ENCODE measurements at places on chromosomes 2 and 18.
A peak's percentile ranks its signal among the peaks of the same experiment; 100 is the strongest.

- no peak overlapping the region for H3K4me3 ChIP-seq
- no peak for DNase-seq
- H3K36me3 ChIP-seq = no peaks in the 10 kb centered on the region
- H3K27me3 ChIP-seq = no peaks in the 10 kb centered on the region
- H3K27ac ChIP-seq = no peak overlapping the region
Observed at GRCh38 chr2:38960609-38961320, 71.1 kb downstream of the ARHGEF33 start.

GRCh38 chr2:16645088-16645487 is 20.5 kb downstream of the CYRIA start:
- H3K4me1 ChIP-seq = no peaks in the 10 kb centered on the region
- no peak for DNase-seq
- no peaks in the 10 kb centered on the region for H3K36me3 ChIP-seq
- no peak overlapping the region for H3K4me3 ChIP-seq

DNA sequence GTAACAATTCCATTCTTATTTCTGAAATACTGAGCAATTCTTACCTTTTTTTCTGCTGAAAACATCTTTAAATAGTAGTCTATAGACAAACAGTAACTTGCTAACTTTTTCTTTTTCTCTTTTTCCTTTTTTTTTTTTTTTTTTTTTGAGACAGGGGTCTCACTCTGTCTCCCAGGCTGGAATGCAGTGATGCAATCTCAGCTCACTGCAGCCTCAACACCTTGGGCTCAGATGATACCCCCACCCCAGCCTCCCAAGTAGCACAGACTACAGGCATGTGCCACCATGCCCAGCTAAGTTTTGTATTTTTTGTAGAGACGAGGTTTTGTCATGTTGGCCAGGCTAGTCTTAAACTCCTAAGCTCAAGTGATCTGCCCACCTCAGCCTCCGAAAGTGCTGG is 42.2 kb downstream of the MFSD6 start:
- H3K4me3 ChIP-seq = no peak overlapping the region
- no peak for DNase-seq
- no peaks in the 10 kb centered on the region for H3K27me3 ChIP-seq
- no peaks in the 10 kb centered on the region for H3K4me1 ChIP-seq
- no peak overlapping the region for H3K27ac ChIP-seq
- no peaks in the 10 kb centered on the region for H3K36me3 ChIP-seq

- H3K27me3 ChIP-seq = no peaks in the 10 kb centered on the region
- H3K27ac ChIP-seq = no peak overlapping the region
- no peak for DNase-seq
- H3K4me1 ChIP-seq = no peaks in the 10 kb centered on the region
- H3K4me3 ChIP-seq = no peak overlapping the region
Observed at GRCh38 chr2:73564986-73565385, 77.2 kb downstream of the NAT8 start.

- no peaks in the 10 kb centered on the region for H3K36me3 ChIP-seq
- no peaks in the 10 kb centered on the region for H3K27me3 ChIP-seq
- H3K4me3 ChIP-seq = no peak overlapping the region
- DNase-seq = no peak
- no peaks in the 10 kb centered on the region for H3K4me1 ChIP-seq
- no peak overlapping the region for H3K27ac ChIP-seq
Observed at GRCh38 chr2:58701688-58702301, 460.7 kb upstream of the FANCL start.

- H3K4me3 ChIP-seq = peak overlapping the region; percentile 93
- no peak for DNase-seq
- no peaks in the 10 kb centered on the region for H3K27me3 ChIP-seq
Observed at GRCh38 chr2:42169874-42170521, 845 bp downstream of the EML4 start.

GRCh38 chr2:125745514-125745913 is 910.4 kb upstream of the GYPC start:
- no peak overlapping the region for H3K4me3 ChIP-seq
- no peak for DNase-seq
- H3K27ac ChIP-seq = no peak overlapping the region
- no peaks in the 10 kb centered on the region for H3K27me3 ChIP-seq

DNA sequence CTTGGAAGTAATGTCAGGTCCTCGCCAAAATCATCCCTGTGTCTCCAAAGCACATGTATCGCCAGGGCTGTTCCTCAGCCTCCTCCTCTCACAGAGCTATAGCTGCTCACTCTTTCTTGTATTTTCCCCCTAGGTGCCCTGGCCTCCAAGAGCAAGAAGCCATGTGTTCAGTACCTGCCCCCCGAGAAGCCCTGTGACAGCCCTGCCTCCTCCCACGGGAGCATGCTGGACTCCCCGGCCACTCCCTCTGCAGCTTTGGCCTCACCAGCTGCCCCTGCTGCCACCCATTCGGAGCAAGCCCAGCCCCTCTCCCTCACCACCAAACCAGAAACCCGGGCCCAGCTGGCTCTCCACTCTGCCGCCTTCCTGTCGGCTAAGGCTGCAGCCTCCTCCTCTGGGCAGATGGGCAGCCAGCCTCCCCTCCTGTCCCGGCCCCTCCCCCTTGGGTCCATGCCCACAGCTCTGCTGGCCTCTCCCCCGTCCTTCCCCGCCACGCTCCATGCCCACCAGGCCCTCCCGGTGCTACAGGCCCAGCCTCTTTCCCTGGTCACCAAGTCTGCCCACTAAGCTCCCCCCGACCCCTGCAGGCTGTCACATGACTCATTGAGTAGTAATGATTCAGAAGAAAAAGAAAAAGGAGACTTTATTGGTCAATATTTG is 18.8 kb downstream of the TGOLN2 start:
- DNase-seq = no peak
- no peaks in the 10 kb centered on the region for H3K27me3 ChIP-seq
- H3K36me3 ChIP-seq = no peaks in the 10 kb centered on the region
- peak overlapping the region; percentile 35 for H3K27ac ChIP-seq
- H3K4me1 ChIP-seq = no peaks in the 10 kb centered on the region

DNA sequence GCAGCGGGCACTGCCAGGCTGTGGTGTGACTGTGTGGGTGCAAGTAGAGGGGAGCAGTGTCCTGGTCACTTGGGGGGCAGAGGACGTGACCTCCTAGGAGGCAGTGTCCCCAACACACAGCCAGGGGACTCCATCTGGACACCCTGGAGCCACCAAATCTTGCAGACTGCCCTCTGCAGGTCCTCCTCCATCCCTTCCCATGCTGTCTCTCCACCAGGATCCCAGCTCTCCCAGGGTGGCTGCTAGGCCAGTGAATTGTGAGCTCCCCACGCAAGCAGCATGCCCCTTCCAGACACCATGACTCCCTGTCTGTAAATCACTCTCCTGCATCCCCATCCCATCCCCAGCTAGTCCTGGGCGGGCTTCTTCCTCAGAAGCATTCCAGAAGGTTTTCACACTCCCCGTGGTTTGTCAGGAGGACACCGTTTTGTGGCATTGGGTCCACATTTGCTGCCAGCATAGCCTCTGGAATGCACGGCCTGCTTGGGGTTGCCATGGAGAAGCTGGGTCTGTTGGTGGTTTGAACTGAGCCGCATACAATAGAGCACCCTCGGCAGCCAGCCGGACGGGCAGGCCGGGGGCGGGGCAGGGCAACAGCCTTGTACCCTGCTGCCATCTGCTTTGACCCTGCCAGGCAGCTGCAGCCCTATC is 210.7 kb downstream of the KLHL29 start:
- no peak overlapping the region for H3K4me3 ChIP-seq
- peaks cover 27% of the 10 kb centered on the region for H3K4me1 ChIP-seq
- no peaks in the 10 kb centered on the region for H3K36me3 ChIP-seq
- DNase-seq = no peak

DNA sequence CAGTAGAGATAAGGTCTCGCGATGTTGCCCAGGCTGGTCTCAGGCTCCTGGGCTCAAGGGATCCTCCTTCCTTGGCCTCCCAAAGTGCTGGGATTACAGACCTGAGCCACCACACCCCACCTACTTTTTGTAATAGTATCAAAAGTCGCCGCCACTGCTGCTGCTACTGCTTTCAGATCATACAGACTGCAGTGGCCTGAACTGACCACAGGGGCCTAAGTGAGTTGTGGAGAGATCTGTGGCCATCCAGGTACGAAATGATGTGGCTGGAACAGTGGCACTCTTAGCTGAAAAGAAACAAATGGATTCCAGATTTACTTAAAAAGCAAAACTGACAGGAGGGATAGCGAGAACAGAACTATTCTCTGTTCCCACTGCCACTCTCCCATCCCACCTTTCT is 32.9 kb upstream of the POMC start:
- peaks cover 29% of the 10 kb centered on the region for H3K4me1 ChIP-seq
- no peak for DNase-seq
- no peak overlapping the region for H3K27ac ChIP-seq
- H3K27me3 ChIP-seq = no peaks in the 10 kb centered on the region
- no peak overlapping the region for H3K4me3 ChIP-seq

DNA sequence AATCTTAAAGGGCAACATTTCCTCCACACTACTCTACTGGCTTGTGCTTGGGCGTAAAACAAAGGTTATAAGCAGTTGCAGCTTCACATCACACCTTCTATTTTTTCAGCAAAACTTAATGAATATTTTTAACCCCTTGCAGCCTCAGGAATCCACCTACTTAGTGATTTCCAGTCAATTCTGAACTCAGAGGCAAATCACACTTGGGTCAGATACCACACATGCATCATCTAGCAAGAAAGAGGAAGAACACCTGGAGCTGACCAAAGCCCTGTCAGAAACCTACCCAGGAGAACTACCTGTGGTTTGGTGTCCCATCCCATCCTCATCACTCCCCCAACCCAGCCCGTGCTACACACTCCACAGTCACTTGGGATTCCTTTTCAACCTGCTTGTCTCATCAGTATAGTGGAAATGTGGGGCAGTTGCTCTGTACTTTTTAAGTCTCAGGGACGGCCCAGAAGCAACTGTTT is 25.5 kb downstream of the PIAS2 start:
- H3K36me3 ChIP-seq = no peaks in the 10 kb centered on the region
- no peak overlapping the region for H3K27ac ChIP-seq
- H3K4me1 ChIP-seq = no peaks in the 10 kb centered on the region
- H3K27me3 ChIP-seq = no peaks in the 10 kb centered on the region

GRCh38 chr2:51290725-51291124 is 258.8 kb upstream of the NRXN1 start:
- H3K27me3 ChIP-seq = no peaks in the 10 kb centered on the region
- H3K4me3 ChIP-seq = no peak overlapping the region
- no peak for DNase-seq
- H3K4me1 ChIP-seq = no peaks in the 10 kb centered on the region

GRCh38 chr18:55012008-55012407 is 52.7 kb upstream of the CCDC68 start:
- no peak overlapping the region for H3K27ac ChIP-seq
- no peak for DNase-seq
- no peaks in the 10 kb centered on the region for H3K36me3 ChIP-seq
- H3K27me3 ChIP-seq = no peaks in the 10 kb centered on the region

GRCh38 chr2:145595296-145595695 is 1075.4 kb upstream of the ZEB2 start:
- no peak for DNase-seq
- H3K27ac ChIP-seq = no peak overlapping the region
- H3K4me1 ChIP-seq = no peaks in the 10 kb centered on the region
- H3K36me3 ChIP-seq = no peaks in the 10 kb centered on the region

- DNase-seq = no peak
- H3K27ac ChIP-seq = peak overlapping the region; percentile 23
- H3K36me3 ChIP-seq = no peaks in the 10 kb centered on the region
- H3K27me3 ChIP-seq = no peaks in the 10 kb centered on the region
Observed at GRCh38 chr2:168583064-168583709, 127.1 kb downstream of the CERS6 start.

- H3K27me3 ChIP-seq = no peaks in the 10 kb centered on the region
- H3K4me3 ChIP-seq = no peak overlapping the region
- no peak overlapping the region for H3K27ac ChIP-seq
Observed at GRCh38 chr2:64941143-64941542, 48.1 kb upstream of the SLC1A4 start.

- H3K36me3 ChIP-seq = no peaks in the 10 kb centered on the region
- H3K27me3 ChIP-seq = no peaks in the 10 kb centered on the region
Observed at GRCh38 chr2:229612384-229612971, 101.9 kb downstream of the DNER start.

GRCh38 chr2:109143214-109144187 is 14.5 kb downstream of the SH3RF3 start:
- H3K4me1 ChIP-seq = no peaks in the 10 kb centered on the region
- no peaks in the 10 kb centered on the region for H3K27me3 ChIP-seq
- H3K36me3 ChIP-seq = no peaks in the 10 kb centered on the region
- H3K4me3 ChIP-seq = no peak overlapping the region
- DNase-seq = no peak

GRCh38 chr2:24749069-24749691 is 44.0 kb downstream of the PTRHD1 start:
- H3K27ac ChIP-seq = no peak overlapping the region
- no peak for DNase-seq
- H3K27me3 ChIP-seq = no peaks in the 10 kb centered on the region
- no peaks in the 10 kb centered on the region for H3K36me3 ChIP-seq
- no peak overlapping the region for H3K4me3 ChIP-seq

DNA sequence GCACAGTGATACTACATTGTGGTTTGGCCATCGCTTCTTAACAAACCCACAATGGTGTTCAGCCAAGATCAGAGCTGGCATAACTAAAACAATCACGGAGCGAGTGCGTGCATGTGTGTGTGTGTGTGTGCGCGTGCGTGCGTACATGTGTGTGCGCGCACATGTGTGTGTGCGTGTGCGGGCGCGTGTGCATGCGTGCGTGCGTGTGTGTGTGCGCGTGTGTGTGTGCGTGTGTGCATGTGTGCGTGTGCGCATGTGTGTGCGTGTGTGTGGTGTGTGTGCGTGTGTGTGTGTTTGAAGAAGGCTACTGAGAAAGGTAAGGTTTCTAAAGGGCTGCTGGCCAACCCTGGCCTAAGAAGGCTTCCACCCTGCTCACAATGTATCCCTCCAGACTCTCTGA is 582.4 kb downstream of the CMPK2 start:
- no peaks in the 10 kb centered on the region for H3K27me3 ChIP-seq
- no peaks in the 10 kb centered on the region for H3K36me3 ChIP-seq
- H3K27ac ChIP-seq = no peak overlapping the region

- no peak overlapping the region for H3K4me3 ChIP-seq
- no peaks in the 10 kb centered on the region for H3K4me1 ChIP-seq
- no peak overlapping the region for H3K27ac ChIP-seq
Observed at GRCh38 chr18:47209171-47209570, 33.0 kb upstream of the IER3IP1 start.

DNA sequence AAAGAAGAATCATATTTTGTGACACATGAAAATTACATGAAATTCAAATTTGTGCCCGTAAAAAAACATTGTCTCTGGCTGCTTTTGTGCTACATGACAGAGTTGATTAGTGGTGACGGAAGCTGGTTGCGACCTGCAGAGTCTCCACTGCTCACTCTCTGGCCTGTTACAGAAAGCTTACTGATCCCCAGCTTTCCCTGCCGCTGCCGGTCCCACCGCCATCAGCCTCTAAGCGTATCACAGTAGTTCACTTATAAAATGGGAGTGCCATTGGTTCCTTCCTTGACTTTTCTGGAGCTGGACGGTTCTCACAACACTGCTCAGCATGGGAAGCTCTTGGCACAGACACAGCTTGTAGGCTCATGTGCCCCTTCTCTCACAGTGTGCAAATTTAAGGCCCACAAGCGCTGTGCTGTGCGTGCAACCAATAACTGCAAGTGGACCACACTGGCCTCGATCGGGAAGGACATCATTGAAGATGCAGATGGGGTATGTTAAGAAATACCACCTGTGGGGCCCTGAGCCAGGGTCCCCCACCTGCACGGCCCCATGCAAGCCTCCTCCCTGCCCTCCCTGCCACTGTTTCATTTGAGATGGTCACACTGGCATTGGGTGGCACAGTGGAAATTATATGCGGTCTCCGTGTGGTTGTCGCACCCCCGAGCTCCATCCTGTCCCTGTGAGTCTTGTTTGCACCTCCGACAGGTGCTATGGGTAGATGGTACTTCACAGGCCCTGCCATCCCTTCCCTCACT is 81.3 kb downstream of the DGKD start:
- no peak for DNase-seq
- H3K27me3 ChIP-seq = no peaks in the 10 kb centered on the region
- H3K4me3 ChIP-seq = no peak overlapping the region
- H3K4me1 ChIP-seq = no peaks in the 10 kb centered on the region
- H3K36me3 ChIP-seq = no peaks in the 10 kb centered on the region

Data from tibial nerve (tissue), 4 donors.